ENCODE measurements at places on chromosomes 11 and 22. TPM values are rescaled to one million over a fixed set of nuclear protein-coding genes. Genes with fewer than 3 reads are reported as not detected.
A peak's percentile ranks its signal among the peaks of the same experiment; 100 is the strongest.

DNA sequence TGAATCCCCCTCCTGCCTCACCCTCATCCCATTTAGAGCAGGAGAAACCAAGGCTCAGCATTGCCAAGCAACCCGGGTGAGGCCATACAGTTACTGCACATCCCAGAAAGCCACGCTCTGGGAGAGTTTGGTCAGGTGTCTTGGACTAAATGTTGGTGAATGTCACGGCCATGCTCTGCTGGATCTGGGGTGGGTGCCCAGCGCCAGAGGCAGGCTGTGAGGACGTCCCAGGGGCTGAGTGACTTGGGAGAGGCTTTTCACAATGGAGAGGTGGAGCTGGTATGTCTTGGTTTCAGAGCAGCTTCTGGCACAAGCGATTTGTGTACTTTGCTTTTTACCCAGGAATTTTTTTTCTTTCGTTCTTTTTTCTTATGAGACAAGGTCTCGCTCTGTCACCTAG is 6.6 kb downstream of the SERHL2 start:
- no peak for DNase-seq

DNA sequence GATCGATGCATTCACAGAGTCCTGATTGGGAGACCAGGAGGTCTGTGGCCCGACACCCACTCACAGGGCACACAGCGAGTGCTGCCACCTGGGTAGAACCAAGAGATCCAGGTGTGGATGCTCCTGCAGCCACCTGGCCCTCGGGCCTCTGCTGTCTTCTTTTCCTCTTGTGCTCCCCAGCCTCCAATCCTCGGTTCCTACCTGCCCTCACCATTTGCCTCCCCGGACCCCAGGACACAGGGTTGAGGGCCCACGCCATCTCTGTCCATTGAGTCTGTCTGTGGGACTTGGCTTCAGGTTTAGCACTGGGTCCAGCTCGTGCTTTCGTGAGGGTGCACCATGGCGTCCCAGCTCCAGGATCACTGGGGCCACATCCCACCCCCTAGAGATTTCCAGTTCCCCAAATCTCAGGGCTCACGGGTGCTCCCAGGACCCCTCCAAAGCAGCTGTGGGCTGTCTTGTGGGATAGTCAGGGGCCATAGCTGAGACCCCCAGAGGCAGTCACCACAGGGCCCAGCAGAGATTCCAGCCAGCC is 591.1 kb downstream of the BRD1 start:
- no peak for DNase-seq

C22orf31 gene
- total RNA-seq: not detected

TRIM5 gene
- 22.9 TPM for total RNA-seq

CECR2 gene
- total RNA-seq: 1.2 TPM

- no peak for DNase-seq
These were observed 7.5 kb upstream of the PPARA start for GRCh38 chr22:46142548-46143490.

DNA sequence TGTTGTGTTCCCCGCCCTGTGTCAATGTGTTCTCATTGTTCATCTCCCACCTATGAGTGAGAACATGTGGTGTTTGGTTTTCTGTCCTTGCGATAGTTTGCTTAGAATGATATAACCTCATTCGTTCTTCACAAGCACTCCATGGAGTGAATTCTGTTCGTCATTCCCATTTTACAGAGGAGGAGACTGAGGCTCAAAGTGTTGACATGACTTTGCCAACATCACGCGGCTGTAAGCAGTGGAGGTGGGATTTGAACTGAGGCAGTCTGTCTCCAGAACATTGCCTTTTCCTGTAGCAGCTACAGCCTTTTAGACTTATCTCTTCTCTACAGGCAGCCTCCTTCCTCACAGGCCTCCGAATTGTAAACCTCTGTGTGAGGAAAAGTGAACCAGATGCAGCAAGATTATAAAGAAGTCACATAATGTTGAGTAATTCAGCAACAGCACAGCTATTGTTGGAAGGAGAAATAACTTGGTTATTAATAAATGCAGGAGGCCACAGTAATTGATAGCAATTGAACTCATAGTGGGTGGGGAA is 74.6 kb downstream of the MYO18B start:
- no peak for DNase-seq

GRCh38 chr22:36116127-36116526 is 44.4 kb downstream of the APOL3 start:
- DNase-seq: no peak

PHOX2A gene
- total RNA-seq: 1.2 TPM

UPK3A gene
- total RNA-seq: not detected

DNA sequence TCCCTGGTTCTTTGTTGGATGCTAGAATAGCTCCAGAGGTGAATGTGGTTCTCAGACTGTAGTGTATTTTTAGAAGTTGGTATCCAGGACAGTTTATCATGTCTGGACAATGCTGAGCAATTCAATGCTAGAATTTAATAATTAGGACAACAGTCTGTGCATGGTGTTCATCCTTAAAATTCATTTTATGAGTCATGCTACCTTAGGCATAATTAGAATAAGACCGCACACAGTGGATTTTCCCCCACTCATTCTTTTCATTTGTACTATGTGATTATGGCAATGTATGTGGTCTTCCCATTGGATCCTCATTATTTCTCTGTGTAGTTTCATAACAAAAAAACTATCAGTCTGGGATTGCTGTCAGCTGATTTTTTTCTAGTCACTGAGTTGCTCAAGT is 196.7 kb downstream of the ARHGAP42 start:
- no peak for DNase-seq

GRCh38 chr11:60951904-60952741 is at the start of gene SLC15A3:
TSS of gene SLC15A3 (minus strand) at chr11:60952176. CDS start at chr11:60951551, 625 bp downstream.
- peak; percentile 68 for DNase-seq

DNA sequence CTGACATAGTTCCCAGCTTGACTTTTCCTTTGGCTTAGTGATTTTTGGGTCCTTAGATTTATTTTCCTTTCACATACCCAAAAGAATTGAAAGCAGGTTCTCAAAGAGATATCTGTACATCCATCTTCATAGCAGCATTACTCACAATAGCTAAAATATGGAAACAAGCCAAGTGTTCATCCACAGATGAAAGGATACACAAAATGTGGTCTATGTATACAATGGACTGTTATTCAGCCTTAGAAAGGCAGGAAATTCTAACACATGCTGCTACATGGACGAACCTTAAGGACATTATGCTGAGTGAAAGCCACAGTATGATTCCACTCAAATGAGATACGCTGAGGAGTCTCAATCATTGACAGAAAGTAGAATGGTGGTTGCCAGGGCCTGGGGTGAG is 171.8 kb downstream of the IGLL1 start:
- no peak for DNase-seq

DNA sequence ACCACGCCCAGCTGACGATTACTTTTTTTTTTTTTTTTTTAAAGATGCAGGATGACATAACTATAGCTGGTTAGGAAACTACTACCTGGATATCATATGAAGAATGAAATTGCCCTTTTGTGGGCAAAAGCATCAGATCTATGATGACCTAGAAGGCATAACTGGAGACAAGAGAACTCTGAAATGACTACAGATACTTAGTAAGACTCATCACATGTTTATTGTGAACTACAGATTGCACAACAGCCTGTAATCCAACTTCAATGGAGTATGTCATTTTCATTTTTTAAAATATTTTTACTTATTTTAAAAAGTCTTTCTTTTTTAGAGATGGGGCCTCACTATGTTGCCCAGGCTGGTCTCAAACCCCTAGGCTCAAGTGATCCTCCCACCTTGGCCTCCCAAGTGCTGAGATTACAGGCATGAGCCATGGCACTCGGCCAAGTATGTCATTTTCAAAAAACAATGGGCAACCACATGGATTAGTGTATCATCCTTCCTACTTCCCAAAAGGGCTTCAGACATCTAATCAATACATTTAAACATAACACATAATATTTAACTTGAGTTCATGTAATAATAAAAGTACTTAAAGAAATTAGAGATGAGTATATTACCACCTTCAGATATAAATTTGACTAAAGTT is 3.3 kb downstream of the MTMR2 start:
- DNase-seq: no peak

GRCh38 chr22:39446239-39446721 is 10.5 kb upstream of the MGAT3 start:
- no peak for DNase-seq

SMC1B gene
- total RNA-seq: 0.72 TPM

DNA sequence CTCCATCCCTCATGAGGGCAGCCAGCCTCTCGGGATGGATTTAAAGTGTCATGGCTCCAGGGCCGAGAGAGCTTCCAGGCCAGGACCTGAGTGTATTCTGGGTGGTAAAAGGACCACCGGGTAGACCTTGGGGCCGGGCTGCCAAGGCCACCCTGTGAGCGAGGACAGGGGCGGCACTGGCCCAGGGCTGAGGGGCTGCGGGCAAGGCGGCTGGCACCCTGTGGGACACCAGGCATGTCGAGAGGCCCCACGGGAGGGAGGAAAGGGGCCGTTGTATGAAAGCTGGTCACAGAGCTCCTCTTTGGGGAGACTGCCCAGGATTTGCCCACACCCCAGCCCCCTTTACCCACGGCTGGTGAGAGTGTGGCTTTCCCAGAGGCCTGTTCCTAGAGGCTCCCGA is 92.3 kb upstream of the RTL6 start:
- DNase-seq: no peak

AIFM3 gene
- total RNA-seq: not detected

GRCh38 chr22:21603973-21604372 is 25.8 kb downstream of the YDJC start:
- no peak for DNase-seq

PGAP2 gene
- 3.6 TPM for total RNA-seq

- peak; percentile 28 for DNase-seq
These were observed 425.9 kb downstream of the TMEM135 start for GRCh38 chr11:87463486-87464102.

GRCh38 chr22:19749876-19750275 is 10.7 kb upstream of the TBX1 start:
- DNase-seq: no peak

P2RY6 gene
- total RNA-seq: not detected

- DNase-seq: no peak
These were observed 526.7 kb downstream of the BRD1 start for GRCh38 chr22:49300951-49301397.

GRCh38 chr11:1557051-1557884 is 14.8 kb downstream of the DUSP8 start:
- no peak for DNase-seq

MUC5AC gene
- 1.4 TPM for total RNA-seq

DNA sequence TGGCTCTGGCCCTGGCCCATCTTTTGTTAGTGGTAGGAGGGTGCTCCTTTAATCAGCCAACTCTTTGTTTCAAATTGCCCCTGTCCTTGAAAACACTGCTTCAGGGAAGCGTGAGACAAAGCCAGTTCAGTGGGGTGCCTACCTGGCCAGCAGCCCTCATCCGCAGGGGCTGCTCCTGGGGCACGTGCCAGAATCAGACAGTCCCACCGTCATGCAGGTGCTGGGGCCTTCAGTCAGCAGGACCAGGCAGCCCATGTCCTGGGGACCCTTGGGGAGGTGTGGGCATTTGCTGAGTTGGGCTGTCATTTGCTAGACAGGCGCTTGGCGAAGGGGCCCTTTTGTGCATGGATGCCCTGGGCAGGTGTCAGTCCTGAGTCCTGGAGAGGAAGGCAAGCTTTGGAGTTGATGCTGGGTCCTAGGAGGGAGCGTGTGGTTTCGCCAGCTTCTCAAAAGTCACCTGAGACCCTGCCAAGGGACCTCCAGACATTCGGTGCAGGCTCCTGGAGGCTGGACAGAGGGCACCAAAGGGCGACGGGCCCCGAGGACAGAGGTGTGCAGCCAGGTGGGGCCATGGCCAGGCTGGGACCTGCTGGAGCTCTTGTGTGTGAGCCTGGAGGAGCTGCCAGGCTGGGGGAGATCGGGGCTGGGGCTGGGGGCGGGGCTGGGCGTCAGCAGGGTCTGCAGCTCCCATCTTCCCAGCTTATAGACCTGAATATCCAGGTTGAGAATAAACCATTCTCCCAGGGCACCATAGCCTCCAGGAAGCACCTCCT is 15.0 kb upstream of the RTN4R start:
- DNase-seq: no peak

DNA sequence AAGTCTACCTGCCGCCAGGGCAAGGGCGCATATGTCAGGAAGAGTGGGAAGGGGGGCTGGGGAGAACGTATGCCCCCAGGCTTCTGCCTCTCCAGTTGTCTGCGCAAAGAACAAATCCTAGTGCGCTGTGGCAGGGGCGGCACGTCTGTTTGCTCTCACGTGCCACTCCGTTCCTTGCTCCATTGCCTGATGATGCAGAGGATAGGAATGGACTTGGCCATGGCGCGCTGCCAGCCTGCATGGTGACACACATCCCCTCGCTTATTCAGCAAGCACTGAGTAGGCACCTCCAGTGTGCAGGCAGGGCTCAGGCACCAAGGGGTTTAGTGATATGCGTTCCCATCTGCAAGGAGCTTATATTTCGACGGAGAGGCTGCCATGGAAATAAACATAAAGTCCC is 45.4 kb upstream of the SLC22A12 start:
- DNase-seq: peak; percentile 43

- no peak for DNase-seq
These were observed 269.4 kb downstream of the TMEM135 start for GRCh38 chr11:87307101-87307500.

ANO5 gene
- 2.6 TPM for total RNA-seq

- no peak for DNase-seq
These were observed 93.2 kb downstream of the EXT2 start for GRCh38 chr11:44188643-44189042.

- DNase-seq: no peak
These were observed 19.6 kb downstream of the THAP12 start for GRCh38 chr11:76361374-76361773.

DNA sequence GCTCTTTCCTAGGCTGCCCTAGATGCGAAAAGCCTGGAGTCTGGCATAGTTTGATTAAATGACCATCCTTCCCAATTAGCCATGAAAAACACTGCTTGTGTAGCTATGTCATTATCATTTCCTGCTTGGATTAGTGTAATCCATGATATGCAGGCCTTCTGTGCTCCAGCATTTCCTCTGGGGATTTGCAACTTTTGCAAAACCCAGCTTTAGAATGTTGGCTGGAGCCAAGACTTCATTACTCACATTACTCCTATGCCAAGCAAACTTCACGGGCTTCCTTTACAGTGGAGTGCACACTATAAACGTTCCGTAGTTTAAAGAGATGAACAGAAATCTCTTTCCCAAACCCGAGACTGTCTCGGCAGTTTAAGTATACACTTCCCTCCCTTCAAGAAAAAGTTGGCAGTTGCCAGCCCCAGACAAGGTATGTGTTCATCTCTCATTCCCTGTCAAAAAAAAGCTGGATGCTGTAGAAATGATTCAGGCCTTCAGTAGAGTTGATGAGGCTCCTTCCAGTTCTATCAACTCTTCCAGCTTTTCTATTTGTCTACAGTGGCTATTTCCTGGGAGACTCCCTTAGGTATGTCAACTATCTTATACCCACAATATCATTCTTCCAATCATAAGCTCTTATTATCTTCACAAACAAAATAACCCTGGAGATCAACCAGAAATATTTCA is 180.0 kb downstream of the MAML2 start:
- DNase-seq: peak; percentile 92

BDNF gene
- total RNA-seq: 15.4 TPM

GRCh38 chr11:134155946-134156865 is 67.6 kb downstream of the NCAPD3 start:
- DNase-seq: no peak

GRCh38 chr11:79675081-79675480 is 234.3 kb upstream of the TENM4 start:
- DNase-seq: no peak
